DMS153 (cell line): ENCODE measurements at places on chromosomes 12 and 14.
A peak's percentile ranks its signal among the peaks of the same experiment; 100 is the strongest.

GRCh38 chr12:27779920-27780611 is at the start of the genes KLHL42 and MANSC4:
TSS of gene KLHL42 (plus strand) at chr12:27780233. CDS start at chr12:27780331, 98 bp downstream.
TSS of gene MANSC4 (minus strand) at chr12:27780236. CDS start at chr12:27771276, 8,960 bp downstream.
- DNase-seq: peak; percentile 57

DNA sequence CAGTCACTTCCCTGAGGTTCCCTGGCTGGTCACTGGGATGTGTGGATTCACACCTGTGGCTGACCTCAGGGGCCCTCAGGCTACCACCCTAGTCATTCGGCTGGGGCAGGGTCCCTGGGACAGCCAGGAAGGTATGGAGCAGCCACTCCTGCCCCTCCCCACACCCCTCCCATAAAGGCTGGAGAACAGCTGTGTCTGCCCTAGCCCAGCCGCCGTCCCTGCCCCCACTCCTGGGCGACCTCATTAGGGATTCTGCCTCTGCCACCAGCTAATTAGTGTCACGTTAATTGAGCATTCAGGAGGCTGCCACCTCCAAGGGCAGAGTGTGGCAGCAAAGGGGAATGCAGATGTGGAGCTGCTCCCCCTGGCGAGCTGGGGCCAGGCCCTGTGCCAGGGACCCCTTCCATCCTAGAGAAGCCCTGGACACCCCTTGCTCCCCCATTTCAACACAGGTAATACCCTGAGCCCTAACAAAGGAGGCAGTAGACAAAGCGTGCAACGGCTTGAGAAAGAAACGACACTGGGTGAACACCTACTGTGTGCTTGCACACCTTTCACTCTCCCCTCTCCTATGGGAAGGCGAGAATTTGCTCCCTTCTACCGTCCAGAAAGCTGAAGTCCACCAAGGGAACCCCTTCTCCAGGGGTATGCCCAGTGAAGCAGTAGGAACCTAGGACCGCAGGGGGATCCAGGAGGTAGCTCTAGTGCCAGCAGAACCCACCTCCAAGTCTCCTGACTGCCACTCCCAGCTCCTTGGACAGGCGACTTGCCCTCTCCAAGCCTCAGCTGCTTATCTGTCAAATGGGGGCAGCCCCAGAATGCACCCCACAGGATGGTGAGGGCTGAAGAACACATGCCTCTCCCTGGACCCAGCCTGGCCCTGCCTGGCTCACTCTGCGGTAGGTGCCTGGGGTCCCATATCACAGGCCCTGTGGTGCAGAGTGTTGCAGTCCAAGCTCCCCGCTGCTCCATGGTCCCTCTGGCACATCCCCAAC is 45.1 kb downstream of the FAM222A start:
- no peak for DNase-seq

DNA sequence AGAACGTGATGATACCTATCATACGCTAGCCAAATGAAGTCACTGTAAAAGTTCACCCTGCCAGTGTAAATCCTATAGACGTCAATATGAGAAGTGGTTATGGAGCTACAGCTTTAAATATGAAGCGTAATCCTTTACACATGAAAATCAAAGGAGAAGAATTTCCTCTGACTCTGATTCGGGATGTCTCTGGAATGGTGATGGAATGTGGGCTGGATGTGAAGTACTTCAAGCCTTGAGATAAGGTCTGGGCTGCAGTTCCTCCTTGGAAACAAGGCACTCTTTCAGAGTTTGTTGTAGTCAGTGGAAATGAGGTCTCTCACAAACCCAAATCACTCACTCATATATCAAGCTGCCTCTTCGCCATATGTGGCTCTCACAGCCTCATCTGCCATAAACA is 53.1 kb upstream of the NAP1L1 start:
- no peak for DNase-seq

- no peak for DNase-seq
Measured at GRCh38 chr12:52311285-52311648, 9.9 kb downstream of the KRT83 start.

DNA sequence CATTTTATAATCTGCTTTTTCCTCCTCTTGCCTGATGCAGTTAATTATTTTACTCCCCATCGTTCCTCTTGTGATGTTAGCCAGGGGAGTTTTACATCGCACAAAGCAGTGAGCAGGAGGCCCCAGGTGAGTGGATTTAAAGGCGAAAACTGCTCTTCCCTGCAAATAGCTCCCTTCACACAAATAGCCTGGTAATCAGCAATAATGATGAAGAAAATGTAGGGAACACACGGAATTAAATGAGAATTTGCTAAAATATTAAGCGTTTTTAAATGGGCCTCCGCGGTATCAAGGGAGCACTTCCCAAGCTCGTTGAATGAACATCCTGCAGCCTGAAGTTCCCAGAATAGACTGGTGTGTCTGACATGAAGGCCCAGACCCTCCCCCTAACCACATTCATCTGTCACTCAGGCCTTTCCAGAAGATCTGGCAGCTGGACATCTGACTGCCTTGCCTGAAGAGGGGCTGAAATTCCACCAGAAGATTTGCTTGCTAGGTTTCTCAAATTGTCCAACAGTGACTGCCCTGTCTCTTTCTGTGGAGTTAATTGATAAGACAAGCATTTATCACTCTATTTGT is 127.2 kb downstream of the CCDC60 start:
- no peak for DNase-seq

DNA sequence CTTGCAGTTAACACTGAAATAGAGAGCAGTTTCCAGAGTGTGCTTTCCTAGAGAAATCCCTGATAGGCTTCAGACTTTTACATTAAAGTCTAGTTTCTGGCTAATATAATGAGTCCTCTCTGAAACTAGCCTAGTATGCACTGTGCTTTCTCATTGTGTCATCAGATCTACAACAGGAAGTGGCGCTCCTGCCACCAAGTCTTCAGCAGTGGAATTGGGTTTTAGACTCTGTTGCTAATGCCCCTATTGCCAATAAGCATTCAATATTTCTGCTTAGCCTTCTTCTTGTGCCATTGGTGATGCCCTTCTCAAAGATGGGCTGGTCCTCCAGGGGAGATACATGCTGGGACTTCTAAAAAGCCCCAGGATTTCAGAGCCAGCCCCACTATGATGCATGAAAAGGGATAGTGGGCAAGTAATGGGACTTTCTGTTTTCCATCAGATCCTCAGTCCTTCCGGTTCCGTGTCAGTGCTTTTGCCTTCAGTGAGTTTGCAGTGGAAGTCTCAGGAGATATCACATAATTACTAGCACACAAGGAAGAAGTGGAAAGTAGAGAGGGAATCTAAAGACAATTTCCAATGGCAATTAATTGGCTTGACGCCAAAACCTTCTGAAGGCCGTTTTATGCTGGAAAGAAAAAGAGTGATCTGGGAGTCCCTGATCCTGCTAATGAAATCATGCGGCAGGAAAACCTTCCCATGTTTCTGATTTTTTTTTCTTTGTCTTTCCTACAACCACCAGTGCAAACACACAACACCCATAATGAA is 50.0 kb downstream of the SSPN start:
- DNase-seq: no peak

DNA sequence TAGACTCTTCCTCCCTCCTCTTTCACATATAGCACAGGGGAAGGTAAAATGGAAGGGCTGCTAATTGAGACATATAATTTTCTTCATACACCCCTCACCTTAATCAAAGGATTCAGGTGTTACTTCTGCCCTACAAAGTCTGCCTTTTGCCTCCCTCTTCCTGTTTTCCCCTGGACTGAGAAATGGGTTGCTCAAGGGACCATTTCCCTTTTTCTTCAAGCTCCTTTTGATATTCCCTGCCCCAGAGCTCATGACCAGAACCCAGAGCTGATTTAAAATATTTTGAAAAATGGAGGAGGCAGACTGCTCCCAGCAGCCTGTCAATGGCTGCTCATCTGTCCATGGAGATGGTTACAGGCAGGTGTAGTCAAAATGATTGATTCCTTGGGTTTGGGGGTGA is 6.3 kb upstream of the PIP4K2C start:
- no peak for DNase-seq

DNA sequence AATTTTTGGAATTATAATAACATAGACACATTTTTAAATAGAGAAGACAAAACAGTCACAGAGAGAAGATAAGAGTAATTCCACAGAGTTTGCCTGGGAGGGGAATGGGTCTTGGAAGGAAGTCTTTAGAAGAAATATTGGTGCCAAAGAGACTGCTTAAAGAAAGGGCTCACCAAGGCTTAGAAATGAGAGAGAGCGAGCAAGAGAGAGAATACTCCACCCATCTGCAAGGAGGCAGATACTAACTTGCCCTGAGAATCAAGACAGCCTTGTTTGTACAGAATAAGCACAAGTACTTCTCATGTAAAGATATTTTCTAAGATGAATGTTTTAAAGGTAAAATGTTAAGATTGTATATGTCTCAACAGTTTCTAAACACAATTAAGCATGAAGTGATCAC is 165.5 kb downstream of the SLC38A4 start:
- no peak for DNase-seq

DNA sequence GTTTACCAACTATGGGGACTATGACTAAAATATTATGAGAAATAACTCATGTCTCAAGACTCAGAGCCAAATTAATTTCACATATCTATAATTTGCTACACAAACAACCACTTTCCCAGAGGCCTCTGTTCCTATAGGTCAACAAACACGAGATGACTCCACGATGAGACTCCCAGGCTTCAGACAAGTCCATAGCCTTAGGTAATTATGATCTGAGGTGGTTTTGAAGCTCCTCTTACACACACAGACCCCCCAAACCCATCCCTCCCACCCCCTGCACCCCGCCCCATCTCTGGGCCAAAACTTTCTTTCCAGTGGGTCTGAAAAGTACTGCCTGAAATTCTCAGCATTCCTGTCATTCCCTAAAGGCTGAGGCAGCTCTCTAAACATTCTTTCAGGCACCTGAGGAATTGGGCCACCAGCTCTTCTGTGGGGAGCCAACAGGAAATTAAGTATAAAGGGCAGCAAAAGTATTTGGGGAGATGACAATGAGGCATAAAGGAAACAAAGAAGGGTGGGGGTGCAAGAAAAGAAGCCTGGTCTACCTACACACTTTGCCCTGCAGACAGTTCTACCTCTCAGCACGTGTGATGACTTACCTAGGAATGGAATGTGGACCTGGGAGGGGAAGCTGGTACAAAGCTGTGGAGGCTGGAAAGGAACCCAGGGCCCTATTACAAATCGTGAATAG is 143.6 kb downstream of the PAWR start:
- no peak for DNase-seq

DNA sequence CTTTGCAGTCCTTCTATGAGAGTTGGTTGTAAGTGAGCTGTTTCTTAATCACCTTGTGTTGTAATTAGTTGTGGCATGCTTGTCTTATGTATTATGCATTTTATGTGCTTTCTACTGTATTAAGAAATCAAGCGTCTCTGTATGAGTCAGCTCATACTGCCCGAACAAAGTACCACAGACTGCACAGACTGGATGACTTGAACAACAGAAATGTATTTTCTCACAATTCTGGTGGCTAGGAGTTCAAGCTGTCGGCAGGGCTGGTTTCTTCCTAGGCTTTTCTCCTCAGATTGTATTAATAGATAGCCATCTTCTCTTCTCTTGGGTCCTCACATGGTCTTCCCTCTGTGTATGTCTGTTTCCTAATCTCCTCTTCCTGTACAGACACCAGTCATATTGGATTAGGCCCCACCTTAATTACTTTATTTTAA is 77.7 kb downstream of the FLRT2 start:
- no peak for DNase-seq

DNA sequence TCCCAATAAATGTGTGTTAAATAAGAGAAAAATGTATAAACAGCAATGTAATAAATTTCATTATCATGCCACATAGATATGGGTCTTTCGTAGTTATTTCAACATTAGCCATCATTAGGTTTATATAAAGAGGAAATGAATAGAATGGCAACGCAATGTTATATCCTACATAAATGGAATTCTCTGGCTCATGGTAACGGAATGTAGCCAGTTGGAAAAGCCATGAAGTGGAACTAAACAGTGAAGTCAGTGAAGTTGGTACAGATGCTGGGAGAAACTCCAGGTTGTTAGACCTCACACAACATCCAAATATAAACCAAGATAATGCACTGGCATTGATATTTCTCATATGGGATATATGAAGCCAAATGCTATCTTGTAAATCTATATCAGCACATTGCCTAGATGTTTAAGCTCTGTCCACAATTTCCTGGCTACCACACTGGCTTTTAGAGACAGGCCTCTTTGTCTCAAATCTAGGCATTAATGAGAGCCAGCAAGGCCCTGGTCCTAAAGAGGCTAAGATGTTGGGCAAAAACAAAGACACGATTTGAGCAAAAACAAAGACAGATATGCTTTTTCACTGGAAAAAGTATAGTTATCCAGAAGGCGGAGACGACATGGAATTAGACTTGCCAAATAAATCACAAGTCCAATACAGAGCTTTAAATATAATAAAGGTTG is 861.0 kb downstream of the RPS29 start:
- no peak for DNase-seq

- no peak for DNase-seq
Measured at GRCh38 chr14:37165794-37166193, 6.6 kb downstream of the SLC25A21 start.

DNA sequence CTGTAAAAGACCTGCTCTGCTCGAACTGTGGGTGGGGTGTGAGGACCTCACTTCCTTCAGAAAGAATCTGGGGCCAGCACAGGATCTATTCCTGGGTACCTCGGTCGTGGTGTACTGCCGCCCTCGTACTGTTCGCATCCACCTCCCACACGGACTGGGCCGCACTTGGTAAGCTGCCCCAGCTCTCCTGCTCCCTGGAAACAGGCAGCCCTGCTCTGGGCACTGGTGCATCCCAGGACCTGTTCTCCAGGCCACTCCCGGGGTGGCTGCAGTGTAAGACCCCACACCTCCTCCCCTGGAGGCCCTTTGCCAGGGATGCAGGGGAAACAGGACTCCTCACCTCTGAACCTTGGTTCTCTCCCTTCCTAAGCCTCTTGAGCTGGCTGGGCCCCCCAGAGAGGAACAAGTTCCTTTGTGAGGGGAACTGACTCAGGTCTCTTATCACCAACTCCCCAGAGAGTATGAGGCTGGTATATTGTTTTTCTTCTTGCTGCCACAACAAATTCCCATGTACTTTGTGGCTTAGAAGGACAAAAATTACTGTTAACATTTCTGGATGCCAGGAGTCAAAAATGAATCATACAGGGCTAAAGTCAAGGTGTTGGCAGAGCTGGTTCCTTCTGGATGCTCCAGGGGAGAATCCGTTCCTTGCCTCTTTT is 276.5 kb downstream of the NUAK1 start:
- DNase-seq: no peak

DNA sequence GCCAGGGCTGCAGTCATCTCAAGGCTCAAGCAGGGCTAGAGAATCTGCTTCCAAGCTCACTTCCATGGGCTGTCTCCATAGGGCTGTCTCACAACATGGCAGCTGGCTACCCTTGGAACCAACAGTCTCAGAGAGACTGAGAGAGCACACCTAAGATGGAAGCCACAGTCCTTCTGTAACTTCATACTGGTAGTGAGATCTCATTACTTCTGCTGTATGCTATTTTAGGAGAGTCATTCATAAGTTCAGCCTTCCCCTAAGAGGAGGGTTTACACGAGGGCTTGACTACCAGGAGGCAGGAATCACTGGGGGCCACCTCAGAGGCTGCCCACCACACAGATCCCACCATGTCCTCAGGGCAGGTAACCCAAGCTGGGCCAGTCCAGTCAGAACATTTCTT is 29.7 kb downstream of the ERH start:
- DNase-seq: no peak

GRCh38 chr14:54025661-54026060 is 69.0 kb upstream of the BMP4 start:
- DNase-seq: no peak

- DNase-seq: no peak
Measured at GRCh38 chr14:63512861-63513260, 30.3 kb downstream of the PPP2R5E start.
